T-cell (primary cell): ENCODE measurements at places on chromosomes 12 and 14. TPM values are rescaled to one million over a fixed set of nuclear protein-coding genes. Genes with fewer than 3 reads are reported as not detected.

DNA sequence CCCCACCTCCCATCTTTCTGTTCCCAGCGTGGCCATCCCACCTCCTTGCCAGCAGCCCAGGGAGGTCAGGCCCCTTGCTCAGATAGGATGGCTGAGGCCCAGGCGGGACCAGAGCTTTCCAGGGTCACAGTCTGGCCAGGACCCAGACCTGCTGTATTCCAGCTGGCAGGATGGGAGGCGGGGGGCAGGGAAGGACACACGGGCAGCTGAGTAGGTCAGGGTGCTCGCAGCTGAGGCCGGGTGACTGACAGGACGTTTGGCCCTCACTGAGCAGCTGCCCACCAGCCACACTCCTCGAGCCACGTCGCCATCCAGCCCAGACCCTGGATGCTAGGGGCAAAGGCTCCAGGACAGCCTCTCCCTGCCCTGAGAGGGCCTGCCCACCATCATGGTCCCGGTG lies 4.0 kb downstream of the NUDT14 start:
- DNase-seq = no peak
- no peak overlapping the region for H3K4me3 ChIP-seq
- peaks cover 58% of the 10 kb centered on the region for H3K4me1 ChIP-seq
- no peak overlapping the region for H3K27ac ChIP-seq
- H3K36me3 ChIP-seq = no peaks in the 10 kb centered on the region

DNA sequence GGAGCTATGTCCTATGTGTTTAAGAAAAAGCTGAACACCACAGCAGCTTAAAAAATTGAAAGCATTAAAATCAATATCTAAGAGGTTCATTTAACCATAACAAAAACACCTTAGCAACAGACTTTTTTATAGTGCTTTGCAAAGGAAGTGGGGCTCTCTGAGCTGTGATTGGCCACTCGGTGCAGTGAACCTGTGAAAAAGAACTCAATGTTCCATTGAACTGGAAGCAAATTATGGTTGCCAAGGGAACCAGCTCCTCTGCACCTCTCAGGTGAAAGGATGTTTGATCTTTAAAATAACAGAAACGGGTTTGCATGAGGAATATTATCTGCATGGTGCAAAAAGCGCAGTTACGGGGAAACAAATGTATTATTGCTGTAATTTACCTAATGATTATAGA lies 149.4 kb downstream of the SNAPC1 start:
- peak; percentile 17 for DNase-seq
- no peak overlapping the region for H3K4me3 ChIP-seq
- no peaks in the 10 kb centered on the region for H3K36me3 ChIP-seq
- peaks cover 2% of the 10 kb centered on the region for H3K27me3 ChIP-seq

GRCh38 chr14:32590157-32590556 lies 261.1 kb downstream of the AKAP6 start:
- H3K36me3 ChIP-seq = no peaks in the 10 kb centered on the region
- no peaks in the 10 kb centered on the region for H3K4me1 ChIP-seq
- H3K4me3 ChIP-seq = no peak overlapping the region

DNA sequence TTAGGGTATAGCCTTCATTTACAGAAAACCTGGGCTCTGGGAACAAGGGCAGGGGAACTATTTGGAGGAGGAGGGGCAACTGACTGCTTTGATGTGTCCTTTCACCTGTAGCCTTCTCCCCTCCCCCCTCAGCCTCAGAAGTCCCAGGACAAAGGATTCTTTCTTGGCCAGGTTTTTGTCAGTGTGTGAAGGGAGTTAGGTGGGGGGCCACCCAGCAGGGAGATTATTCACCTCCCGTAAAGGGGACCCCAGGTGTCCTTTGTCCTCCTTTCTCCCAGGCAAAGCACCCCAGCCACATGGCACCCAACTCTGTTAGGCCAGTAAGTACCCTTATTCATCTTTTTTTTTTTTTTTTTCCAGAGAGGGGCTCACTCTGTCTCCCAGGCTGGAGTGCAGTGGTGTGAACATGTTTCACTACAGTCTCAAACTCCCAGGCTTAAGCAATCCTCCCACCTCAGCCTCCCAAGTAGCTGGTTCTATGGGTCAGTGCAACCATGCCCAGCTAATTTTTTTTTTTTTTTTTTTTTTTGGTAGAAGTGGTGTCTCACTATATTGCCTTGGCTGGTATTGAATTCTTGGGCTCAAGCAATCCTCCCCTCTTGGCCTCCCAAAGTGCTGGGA lies 723 bp upstream of the NFE2 start:
- H3K27ac ChIP-seq = no peak overlapping the region
- no peak for DNase-seq
- H3K27me3 ChIP-seq = peaks cover 43% of the 10 kb centered on the region
- peaks cover 25% of the 10 kb centered on the region for H3K4me1 ChIP-seq

NANOG gene
- total RNA-seq = not detected

DNA sequence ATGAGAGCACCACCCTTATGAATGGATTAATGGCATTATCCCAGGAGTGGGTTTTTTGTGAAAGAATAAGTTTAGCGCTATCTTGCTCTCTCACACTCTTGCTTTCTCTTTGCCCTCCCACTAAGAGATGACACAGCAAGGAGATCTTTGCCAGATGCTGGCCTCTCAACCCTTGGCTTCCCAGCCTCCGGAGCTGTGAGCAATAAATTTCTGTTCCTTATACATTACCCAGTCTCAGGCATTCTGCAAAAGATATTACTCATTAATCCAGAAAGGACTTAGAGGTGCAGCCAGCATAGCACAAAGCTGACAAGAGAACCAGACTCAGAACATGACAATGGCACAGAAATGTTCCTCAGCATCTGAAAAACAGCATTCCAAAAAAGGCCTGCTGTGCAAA lies 190.6 kb downstream of the ITPR2 start:
- no peaks in the 10 kb centered on the region for H3K4me1 ChIP-seq
- no peak overlapping the region for H3K4me3 ChIP-seq
- DNase-seq = no peak
- H3K36me3 ChIP-seq = peaks cover 10% of the 10 kb centered on the region
- no peaks in the 10 kb centered on the region for H3K27me3 ChIP-seq

- H3K27ac ChIP-seq = no peak overlapping the region
- no peak overlapping the region for H3K4me3 ChIP-seq
- H3K27me3 ChIP-seq = no peaks in the 10 kb centered on the region
- DNase-seq = no peak
- peaks cover 13% of the 10 kb centered on the region for H3K4me1 ChIP-seq
These were observed 171.8 kb downstream of the BTG1 start for GRCh38 chr12:91973813-91974212.
